ENCODE measurements at places on chromosomes 12 and 14.
A peak's percentile ranks its signal among the peaks of the same experiment; 100 is the strongest.

- DNase-seq = no peak
Measured at GRCh38 chr12:111869671-111870070, 27.6 kb downstream of the MAPKAPK5 start.

GRCh38 chr14:67464377-67464776 lies 24.1 kb downstream of the TMEM229B start:
- DNase-seq = no peak

DNA sequence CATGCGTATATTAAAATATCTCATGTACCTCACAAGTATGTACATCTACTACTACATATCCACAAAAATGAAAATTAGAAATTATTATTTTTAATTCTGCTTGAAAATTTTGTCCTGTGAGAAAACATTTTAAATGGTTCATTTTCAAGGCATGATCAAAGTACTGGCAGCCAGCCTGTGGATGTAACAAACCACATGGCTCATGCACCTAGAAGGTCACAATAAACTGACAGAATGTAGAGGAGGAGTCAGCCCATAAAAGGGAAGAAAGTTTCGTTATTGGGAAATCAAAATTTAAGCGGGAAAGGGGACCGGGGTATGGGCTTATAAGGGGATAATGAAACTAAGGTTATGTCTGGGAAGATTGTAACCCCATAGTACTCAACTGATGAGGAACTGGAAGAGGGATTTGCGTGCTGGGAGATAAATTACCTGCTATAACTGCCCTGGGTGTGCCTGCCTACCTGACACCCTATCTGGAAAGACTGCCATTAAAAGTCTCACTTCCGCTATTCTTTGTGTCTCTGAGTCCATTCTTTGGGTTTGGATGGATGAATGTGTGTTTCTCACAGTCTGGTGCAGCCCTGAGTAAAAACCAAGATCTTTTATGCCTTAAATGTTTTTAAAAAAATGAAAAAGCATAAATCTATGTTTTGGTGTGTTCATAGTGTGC lies 62.2 kb upstream of the PCED1B start:
- DNase-seq = no peak

DNA sequence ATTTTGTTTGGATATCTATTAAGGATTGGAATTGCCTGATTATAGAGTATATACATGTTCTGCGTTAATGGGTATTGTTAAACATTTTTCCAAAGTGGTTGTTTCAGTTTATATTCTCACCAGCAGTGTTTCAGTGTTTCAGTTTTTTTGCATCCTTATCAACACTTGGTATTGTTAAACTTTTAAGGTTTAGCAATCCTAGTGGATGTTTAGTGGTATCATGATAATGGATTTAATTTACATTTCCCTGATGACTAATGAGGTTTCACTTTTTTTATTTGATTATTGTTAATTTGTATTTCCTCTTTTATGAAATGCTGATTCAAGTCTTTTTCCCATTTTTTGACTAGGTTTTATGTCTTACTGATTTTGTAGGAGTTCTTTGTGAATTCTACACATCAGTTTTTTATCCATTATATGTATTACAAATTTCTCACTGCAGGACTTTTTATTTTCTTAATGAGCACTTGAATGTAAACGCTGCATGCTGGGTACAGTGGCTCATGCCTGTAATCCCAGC lies 23.7 kb downstream of the YLPM1 start:
- DNase-seq = no peak

GRCh38 chr14:61406198-61406597 lies 84.8 kb downstream of the PRKCH start:
- DNase-seq = no peak

GRCh38 chr12:5556033-5556614 lies 124.2 kb downstream of the NTF3 start:
- DNase-seq = no peak

DNA sequence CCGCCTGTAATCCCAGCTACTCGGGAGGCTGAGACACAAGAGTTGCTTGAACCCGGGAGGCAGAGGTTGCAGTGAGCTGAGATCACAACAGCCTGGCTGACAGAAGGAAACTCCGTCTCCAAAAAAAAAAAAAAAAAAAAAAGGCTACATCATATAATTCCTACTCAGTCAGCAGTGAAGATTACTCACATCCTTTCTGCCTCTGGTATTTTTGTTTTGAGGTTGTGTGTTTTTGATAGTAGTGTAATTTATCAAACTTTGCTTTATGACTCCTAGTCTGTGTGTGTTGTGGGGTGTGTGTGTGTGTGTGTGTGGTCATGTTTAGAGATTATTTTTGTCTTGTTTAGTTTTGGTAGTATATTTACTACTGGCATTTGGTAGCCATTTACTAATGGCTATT lies 29.8 kb upstream of the DLGAP5 start:
- no peak for DNase-seq

GRCh38 chr12:97336900-97337751 lies 125.5 kb upstream of the RMST start:
- no peak for DNase-seq

DNA sequence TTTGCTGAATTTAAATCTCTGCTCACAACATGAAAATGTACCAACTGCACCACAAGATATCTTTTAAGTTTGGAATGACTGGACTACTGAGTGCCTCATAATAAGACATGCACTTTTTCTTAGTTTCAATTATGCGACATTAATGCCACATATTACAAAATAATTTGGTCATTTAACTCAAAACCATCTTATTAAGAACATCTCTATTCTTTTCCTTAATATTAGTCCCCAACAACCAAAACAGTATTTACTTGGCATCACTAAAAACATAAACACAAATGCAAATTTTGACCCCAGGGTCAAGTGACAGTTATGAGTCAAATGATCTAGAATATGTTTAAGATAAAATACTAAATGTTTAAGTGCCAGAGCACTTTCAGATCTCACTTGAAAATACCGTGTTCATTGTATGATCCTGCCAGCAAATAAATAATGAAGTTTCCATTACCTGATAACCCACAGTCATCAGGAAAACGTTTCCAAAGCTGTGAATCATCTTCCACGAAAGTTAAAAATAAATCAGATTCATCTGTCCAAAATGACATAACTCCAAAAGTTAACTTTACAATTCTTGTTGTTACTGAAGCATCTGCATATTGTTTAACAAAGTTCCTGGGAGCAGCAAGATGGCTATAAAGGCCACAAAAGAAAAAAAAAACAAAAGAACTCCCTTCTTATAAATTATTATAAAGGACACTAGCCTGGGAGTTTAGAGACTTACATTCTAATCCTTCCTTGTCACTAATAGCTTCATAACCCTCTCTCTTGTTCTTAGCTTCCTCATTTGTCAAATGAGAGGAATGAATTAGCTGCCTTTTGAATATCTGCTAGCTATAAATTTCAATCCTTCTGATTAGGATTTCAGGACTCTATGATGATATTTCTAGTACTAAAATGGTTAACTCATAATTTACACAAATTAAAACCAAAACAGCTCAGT lies 30.5 kb upstream of the AP4S1 start:
- DNase-seq = no peak

GRCh38 chr12:4800555-4800954 lies 80.4 kb downstream of the GALNT8 start:
- DNase-seq = no peak

DNA sequence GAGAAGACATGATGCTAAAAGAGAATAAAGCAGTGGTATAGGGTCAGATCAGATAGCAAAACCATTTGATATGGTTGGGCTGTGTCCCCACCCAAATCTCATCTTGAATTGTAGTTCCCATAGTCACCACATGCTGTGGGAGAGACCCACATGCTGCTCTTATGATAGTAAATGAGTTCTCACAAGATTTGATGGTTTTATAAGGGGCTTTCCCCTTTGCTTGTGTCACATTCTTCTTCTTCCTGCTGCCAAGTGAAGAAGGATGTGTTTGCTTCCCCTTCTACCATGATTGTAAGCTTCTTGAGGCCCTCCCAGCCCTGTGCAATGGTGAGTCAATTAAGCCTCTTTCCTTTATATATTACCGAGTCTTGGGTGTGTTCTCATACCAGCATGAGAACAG lies 49.4 kb downstream of the SLC16A7 start:
- DNase-seq = no peak

DNA sequence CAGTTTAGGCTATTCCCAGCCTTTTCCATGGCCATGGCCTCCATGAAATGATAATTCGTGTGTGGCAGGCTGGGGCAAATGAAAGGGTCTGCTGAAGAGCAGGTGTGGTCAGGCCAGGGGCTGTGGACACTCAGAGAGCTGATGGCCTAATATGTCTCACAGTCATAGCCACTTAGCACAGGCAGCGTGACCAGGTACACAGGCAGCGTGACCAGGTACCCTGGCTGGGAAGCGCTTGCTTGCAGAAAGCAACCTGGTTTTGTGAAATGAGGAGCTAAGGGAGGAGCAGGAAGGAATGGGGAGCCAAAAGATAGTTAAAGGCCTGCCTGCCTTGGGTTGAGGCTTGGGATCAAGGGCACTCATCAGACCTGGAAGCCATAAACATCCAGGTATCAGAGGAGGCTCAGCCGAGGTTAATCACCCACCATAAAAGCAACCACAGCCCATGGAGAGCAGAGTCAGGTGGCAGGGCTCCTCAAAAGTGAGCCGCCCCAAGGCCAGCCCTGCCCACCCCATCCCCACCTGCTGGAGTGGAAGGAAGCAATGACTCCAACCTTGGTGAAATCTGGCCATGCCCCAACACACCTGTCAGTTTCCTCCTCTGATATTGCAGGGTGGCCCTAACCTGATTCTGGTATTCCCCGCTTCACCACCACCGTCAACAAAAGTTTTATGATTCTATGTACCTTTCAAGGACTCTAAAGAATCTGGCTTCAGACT lies 8.0 kb upstream of the KRT8 start:
- no peak for DNase-seq

GRCh38 chr12:52232674-52233461 lies at the start of gene KRT7:
KRT7 (plus strand) TSS chr12:52233243; CDS start chr12:52233297, 54 bp downstream.
- DNase-seq = peak; percentile 57

GRCh38 chr12:32033406-32033805 lies 73.2 kb upstream of the BICD1 start:
- peak; percentile 33 for DNase-seq

DNA sequence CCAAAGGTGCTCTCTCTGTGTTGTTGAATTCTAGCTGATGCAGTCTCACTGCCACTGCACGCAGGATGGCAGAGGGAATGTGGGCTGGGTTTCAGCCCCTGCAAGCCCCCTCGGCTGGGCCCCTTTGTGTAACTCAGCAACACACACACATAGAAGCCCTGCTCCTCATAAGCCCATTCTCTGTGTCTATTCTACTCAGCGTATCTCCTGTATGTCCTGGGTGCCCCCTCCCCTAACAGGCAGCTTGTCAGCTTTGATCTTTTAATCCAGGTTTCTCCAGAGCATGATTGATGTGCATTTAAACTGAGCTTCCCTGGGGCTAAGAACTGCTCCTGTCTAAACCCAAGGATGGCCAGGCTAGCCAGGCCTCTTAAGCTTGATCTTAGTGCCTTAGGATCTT lies 43.0 kb downstream of the SRRM4 start:
- no peak for DNase-seq

GRCh38 chr14:95713596-95714371 lies at the start of gene TCL1A:
TCL1A (minus strand) TSS chr14:95714125; CDS start chr14:95714066, 59 bp downstream.
- no peak for DNase-seq

- DNase-seq = no peak
Measured at GRCh38 chr14:105411985-105412770, 7.4 kb upstream of the MTA1 start.

DNA sequence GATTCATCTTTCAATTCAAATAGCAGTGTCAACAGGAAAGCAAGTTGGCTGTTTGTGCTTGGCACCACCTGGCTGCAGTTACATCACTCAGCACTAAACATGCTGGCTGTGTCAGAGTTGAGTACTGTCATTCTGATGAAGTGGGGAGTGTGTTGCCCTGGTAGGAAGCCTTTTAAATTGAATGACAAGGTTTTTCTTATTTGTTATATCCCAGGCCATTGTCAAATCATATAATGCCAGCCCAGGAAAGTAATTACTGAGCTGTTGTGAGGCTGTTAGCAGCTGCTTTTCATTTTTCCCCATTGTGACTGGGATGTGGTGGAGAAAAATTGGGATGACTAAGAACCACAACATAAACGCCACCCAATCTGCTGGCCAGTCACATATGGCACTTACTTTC lies 106.5 kb upstream of the PRKD1 start:
- DNase-seq = no peak

- DNase-seq = no peak
Measured at GRCh38 chr12:52689936-52690335, 9.7 kb upstream of the KRT1 start.

- DNase-seq = no peak
Measured at GRCh38 chr14:51521764-51522163, 129.9 kb upstream of the FRMD6 start.

DNA sequence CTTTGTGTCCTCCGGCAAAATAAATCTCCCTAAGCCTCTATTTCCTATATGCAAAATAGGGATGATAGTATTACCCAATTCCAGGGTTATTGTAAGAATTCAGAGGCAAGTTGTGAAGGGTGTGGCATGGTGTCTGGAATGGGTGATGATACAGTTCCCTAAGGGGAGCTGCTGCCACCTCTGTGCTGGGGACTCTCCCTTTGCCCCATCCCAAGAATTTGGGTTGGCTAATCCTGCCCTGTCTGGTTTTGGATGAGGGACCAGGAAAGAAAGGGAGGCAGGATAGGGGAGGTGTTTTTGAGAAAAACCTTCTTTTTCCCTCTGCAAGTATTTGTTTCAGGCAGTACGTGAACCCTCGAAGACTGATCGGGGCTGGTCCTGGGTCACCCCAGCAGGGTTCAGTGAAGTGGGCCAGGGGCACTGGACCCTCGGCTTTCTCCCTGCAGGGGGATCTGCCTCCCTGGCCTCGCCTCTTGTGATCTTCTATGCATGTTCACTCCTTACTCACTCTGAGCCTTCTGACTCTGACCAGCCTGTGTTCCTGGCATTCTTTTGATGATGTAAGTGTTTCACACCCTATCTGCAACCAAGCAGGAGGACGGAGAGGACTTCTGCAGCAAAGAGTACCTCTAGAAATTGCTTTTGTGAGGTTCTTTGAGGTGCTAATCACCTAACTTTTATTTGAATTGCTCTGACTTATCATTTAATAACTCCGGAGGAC lies 60.8 kb downstream of the RASSF3 start:
- no peak for DNase-seq

DNA sequence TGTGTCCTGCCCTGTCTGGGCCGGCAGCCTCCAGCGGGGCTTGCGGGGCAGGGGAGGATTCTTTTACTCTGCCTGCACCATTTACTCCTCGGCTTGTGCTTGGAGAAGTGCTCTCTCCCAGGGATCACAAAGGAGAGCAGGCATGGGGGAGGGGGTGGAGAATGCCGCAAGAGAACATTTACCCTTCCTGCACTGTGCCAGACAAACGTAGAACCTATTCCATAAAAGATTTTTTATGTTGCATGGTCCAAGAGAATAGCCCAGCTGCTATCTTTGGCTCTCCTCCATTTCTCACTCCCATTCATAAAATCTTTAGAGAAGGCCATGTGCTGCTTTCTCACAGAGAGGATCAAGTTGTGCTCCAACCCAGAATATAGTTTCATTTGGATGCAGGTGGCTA lies 159.4 kb downstream of the SPTSSA start:
- no peak for DNase-seq

All from right kidney (tissue), 9 donors.